ENCODE measurements at places on chromosomes 3 and 15.

DNA sequence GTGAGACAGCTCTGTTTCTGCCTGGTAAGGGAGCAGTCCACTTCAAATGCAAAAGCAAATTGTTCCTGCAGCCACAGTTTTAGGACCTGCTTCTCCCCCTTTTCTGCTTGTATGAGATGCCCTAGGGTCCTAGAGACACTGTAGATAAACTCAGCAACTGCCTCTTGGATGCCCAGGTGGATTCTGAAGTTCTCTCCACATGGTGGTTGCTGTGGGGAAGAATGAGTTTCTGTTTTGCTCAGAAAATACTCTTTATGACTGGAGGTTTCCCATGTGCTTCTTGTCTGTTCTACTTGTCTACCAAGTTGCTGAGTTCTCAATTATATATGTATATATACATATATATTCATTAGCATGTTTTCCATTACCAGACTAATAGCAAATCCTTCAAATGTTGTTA, 5.6 kb upstream of the ZNF80 start:
- no peak for DNase-seq

DNA sequence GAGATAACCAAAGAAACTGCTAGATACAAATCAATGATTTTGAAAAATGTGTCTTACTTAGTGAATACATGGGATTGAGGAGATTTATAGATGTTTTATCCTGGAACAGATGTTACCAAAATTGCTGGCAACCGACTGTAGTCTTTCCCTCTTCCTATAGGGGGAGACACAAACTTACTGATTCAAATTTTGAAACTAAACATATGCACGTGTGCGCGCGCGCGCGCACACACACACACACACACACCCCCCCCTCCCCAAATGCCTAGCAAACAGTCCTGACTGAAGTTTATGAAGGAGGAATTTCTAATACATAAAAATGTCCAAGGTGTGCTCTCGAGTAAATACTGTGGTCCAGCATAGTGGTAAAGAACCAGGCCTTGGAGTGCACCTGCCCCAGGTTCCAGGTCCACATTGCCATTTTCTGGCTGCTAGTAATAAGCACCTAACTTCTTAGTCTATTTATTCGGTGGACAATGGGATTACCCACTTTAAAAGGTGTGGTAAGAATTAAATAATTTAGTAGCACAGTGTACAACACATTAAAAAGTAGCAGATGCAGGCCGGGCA, 18.5 kb upstream of the C3orf62 start:
- peak; percentile 37 for DNase-seq

DNA sequence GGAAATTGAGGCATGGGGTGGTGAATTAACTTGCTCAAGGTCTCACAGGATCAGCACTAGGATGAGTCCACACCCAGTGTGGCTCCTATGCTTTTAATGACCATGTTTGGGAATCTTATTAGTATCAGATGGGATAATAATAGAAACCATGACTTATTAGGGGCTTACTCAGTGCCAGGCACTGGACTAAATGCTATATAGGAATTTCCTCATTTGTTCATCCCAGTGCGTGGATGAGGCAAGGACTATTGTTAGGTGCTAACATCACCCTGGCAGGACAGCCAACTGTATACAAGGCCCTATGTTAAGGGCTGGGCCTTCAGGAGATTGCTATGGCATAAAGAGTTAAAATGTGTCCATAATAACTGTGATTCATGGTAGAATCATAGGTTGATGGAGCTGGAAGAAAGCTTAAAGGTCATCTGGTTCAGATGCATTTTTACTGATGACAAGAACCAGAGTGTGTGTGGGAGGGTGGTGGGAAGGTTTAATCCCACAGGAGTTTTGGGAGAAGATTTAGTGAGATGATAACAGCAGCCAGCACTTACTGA, 4.7 kb upstream of the FEM1B start:
- no peak for DNase-seq

GRCh38 chr15:70761931-70762468, 1.4 kb downstream of the UACA start:
- no peak for DNase-seq

DNA sequence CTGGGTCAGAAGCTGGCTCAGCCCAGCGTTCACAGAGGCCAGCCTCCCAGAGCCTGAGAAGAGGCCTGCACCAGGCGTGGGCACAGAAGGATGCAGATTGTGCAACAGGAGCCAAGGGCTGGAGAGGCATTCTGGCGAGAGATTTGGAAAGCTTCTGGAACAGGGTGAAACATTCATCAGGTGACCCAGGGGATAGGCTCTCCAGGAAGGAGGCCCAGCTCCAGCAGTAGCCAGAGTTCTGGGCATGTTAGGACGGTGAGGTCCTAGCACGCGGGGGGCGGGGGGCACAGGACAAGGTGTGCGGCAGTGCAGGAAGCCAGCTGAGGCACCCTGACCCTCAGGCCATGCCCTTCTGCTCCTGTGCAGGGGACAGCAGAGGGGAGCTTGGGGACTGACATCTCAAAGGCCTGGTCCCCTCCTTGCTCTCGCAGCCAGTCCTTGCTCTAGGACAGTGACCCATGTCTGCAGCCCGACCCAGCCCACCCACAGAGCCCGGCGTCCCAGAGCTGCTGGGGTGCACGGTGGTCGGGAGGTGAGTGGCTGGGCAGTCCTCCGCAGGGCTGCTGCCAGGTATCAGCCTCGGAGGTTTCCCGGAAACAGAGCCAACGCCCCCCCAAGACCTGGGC, 111.7 kb upstream of the KLF13 start:
- DNase-seq, result no peak

DNA sequence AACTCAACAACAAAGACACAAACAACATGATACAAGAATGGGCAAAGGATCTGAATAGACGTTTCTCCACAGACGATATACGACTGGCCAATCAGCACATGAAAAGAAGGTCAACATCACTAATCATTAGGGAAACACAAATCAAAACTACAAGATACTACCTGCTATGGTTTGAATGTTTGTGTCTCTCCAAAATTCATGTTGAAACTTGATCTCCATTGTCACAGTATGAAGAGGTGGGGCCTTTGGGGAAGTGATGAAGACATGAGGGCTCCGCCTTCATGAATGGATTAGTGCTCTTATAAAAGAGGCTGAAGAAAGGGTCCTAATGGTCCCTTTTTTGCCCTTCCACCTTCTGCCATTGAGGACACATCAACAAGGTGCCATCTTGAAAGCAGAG, 32.3 kb downstream of the ACAP2 start:
- no peak for DNase-seq
